HTR-8/SVneo (cell line): ENCODE measurements at places on chromosomes 12 and 14.

DNA sequence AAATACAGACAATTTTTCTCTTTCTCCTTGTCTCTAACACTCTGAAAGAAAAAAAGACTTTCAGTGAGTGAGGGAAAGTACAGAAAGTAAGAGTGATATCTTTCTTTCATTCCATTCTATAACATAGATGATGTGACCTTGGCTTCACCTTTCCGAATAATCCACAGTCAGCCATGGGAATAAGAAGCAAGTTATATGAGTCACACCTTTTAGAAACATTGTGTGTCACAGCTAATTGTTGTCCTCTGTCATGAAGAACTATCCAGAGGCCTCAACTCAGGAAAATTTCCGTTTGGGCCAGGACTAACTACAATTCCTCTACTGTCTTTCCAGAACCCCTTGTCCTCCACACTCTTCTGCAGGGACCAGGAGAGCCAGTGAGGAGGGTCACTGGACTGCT, 209.7 kb upstream of the FAR2 start:
- no peak for DNase-seq

DNA sequence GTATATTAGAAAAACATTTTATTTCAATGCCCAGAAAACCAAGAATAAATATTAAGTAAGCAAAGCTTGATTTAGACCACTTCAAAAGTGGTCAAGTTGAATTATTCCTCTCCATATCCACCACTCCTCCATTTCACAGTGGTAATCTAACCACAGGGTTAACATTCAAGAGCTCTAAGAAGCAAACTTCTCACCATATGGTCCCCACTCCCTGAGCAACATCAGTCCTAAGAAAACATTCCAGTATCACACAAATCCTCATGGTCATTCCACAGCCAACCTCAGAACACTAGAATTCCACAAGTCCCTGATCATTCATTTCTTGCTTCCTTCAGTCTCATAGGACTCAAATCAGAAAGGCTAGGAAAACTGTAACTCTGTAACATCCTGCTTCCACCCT, 47.9 kb downstream of the ST8SIA1 start:
- DNase-seq, result no peak

- DNase-seq, result no peak
These were observed 613 bp downstream of the RECQL start for GRCh38 chr12:21500786-21501257.

GRCh38 chr12:59372956-59373355, 222.9 kb upstream of the SLC16A7 start:
- DNase-seq, result peak; percentile 17

DNA sequence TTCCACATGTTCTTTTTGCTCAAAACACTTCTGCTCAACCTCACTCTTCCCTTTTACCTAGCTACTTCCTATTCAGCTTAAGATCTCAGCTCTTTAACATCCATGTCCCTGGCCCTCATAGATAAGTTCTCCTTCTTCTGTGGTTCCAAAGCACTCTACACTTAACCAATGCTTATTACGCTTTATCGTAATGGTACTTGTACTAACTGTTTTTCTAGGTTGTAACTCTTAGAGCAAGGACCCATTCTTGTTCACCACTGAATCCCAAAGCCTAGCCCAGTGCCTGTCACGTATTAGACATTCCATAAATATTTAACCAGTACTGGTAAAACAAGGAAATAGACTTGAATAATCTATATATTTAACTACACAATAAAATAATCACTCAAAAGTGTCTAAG, 5.3 kb downstream of the SLC41A2 start:
- DNase-seq, result no peak

DNA sequence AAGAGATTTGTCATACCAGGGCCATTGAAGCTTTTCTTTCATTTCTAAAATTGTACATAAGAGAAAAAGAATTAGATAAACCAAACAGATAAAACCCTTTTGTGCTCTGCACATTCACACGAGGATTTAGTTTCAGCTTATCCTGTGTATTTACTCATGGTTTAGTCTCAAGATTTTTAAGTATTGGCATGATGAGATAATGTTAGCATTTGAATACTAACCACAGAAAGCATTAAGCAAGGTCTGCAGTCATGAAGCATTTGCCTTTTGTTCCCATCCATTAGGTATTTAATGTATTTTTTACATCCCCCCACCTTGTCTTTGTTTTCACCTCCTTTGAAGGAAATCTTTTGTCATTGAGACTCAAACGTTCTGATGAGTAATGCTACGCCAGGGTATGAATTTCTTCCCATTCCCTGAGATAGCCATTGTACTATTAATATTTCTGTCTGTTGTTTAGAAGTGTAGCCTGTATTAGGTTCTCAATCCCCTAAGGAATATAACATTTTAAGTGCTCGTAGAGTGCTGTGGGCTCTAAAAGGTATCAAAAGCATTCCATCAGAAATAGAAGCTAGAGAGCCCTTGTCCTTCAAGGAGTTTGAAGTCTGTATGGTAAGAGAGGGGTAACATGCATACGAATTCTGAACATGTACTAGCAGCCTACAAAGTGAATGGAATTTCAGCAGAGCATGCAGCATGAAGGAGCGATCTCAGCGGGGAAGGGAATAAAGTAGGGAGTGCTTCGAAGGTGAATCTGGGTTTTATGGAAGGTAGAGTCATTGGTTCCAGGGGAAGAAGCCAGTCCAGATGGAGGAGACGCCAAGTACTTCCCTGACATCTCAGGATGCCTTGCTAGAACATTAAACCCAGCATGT, 22.3 kb downstream of the CRADD start:
- DNase-seq, result no peak

DNA sequence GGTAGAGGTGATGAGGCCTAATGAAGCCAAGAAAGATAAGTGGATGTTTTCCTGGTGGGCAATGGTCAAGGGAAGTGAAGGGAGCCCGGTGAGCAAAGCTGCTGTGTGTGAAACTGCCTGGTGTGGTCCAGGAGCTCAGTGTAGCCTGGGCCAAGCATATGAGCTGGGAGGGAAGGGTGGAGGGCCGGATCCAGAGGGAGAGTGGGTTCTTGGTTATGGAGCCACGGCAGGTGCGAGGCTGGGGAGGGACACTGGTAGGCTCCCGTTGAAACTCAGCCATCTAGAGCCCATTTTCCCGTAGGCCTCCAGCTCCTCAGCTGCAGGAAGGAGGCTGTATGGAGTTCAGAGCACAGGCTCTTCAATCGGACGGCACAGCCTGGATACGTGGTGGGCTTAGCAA, 10.2 kb upstream of the CLMN start:
- no peak for DNase-seq

DNA sequence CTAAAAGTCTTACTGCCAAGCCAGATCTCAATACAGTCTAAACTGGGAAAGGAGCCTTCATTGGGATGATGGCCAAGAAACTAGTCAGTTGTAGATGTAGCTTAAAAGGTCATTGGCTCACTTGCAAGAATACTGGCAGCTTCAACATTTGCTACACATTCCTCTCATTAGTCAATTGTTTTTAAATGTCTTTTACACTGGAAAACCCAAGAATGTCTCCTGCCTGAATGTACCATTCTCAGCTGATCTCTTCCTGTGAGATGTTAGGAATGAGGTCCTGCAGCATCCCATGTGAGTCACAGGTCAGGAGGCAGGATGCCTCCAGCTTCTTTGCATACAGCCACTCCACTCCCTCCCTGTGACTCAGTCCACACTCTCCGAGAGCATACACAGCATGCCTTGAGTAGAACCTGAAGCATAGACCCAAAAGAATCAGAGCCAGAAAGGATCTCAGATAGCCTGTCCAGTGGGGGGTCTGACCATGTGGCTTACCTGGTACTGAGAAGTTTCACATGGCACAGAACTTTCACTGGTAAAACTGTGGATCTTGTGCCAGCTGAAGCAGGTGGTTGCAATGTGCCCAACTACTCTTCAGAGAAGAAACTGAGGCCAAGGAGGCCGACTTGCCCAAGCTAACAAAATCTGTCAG, 56.0 kb upstream of the HECTD1 start:
- peak; percentile 94 for DNase-seq

DNA sequence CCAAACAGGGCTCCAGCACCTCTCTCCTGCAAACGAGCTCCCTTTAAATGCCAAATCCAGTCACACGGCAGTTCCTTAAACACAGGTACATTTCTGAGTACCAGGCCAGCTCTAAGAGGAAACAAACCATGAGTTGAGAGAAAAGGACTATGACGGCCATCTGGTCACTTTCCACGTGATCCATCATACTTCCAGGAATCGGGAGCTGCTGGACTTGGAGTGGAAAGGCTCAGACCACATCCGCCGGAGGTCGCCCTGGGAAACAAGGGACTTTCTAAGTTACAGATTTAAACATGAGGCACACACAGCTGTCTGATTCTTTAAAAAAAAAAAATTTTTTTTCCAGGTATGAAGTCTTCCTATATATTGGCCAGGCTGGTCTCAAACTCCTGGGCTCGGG, 39.2 kb downstream of the ACADS start:
- no peak for DNase-seq

- no peak for DNase-seq
These were observed 41.7 kb downstream of the ACADS start for GRCh38 chr12:120767071-120768024.

GRCh38 chr12:19643635-19644034, 204.3 kb downstream of the AEBP2 start:
- peak; percentile 11 for DNase-seq

DNA sequence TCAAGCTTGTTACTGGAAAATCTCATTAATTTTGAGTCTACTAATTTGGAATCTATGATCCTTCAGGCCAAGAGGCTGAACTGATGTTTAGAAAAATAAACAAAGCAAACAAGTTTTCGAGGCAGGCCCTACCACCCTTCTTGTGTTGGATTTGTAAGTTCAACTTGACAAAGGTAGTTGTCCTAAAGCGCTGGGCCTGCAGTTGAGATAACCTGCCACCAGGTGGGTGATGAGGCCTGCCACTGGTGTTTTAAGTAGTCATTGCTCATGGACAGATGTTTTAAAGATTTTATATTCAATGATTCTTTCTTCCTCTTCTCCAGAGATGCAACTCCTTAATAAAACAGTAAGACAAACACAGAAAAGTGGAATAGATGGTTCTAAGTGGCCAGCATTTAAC, 19.4 kb downstream of the ACVRL1 start:
- no peak for DNase-seq

DNA sequence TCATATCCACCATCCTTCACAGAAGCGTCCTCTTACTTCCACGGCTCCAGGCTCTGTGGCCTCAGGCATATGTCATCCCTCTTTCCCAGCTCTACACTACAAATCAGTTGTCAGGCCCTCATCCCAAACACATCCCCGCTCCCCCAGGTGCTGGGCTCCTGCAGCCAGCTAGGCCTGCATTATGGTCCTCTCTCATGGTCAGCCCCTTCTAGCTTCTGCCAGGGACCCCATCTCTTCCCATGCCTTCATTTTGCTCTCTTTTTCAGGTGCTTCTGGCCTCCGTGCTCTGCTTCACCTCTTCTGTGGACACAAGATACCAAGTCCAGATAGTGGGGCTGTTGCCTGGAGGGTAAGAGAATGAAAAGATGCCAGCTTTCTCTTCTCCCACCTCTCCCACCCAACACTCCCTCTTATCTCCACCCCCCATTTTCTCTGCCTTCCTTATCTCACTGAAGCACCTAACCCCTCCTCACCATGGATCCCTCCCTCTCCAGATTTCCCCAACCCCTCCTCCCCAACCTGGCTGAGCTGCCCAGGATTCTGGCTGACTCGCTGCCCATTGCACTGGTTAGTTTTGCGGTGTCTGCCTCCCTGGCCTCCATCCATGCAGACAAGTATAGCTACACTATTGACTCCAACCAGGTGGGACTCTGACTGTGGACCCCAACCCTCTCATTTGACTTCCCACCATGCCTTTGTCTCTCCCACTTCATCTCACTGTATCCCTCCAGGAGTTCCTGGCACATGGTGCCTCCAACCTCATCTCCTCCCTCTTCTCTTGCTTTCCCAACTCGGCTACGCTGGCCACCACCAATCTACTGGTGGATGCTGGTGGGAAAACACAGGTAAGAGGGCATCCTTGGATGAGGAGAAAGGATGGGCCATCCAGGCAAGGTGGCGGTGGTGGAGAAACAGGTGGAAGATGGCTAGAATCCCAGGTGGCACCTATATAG, 10.4 kb downstream of the B4GALNT1 start:
- DNase-seq, result no peak

GRCh38 chr12:69981881-69982475, 157.0 kb downstream of the MYRFL start:
- no peak for DNase-seq

- peak; percentile 53 for DNase-seq
These were observed 380.4 kb upstream of the CCDC196 start for GRCh38 chr14:66105815-66106214.

GRCh38 chr12:31965090-31965489, 5.9 kb downstream of the RESF1 start:
- no peak for DNase-seq

GRCh38 chr12:129665414-129665813, 238.4 kb downstream of the TMEM132D start:
- DNase-seq, result no peak

GRCh38 chr12:114403690-114404066, 2.3 kb downstream of the TBX5 start:
- DNase-seq, result no peak

DNA sequence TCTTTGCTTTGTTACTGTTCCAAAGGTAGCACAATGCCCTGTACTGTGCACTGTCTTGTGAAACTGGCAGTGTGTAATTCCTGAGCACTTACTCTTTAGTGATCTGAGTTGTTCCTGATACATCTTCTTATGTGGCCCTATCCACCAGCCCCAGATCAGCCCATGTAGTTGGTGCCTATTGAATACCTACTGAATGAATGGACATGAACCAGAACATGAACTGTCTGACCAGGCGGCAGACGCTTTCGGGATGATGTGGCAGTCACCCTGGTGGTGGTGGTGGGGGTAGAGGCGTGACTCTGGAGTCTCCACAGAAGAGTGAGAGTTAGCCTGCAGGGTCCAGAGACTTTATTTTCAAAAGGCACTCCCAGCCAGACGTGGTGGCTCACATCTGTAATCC, 46.6 kb upstream of the PAPOLA start:
- no peak for DNase-seq

- peak; percentile 75 for DNase-seq
These were observed 65.7 kb downstream of the TTC9 start for GRCh38 chr14:70707138-70708038.

- DNase-seq, result no peak
These were observed 219.2 kb upstream of the RGS6 start for GRCh38 chr14:71713016-71713415.

DNA sequence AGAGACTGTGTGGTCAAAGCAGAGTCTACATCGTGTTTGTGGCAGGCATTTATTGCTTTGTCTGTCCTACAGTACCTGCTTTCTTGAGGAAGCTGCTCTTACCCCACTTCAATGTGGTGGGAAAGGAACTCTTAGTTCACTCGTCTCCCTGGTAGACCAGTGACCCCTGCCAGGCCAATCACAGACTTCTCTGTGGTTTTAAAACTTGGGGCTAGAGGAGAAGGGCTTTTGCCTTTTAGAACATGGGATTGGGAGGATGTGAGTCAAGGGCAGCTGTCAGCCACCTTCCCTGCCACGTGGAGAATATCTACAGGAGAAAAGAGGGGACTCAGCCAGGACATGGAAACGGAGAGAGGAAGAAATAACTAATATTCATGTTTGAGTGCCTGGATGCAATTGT, 36.8 kb upstream of the TMED10 start:
- no peak for DNase-seq
